ENCODE measurements at places on chromosomes 7 and 10.
A peak's percentile ranks its signal among the peaks of the same experiment; 100 is the strongest.

GRCh38 chr7:1209097-1209496 is 23.6 kb upstream of the UNCX start:
- no peak for DNase-seq

- DNase-seq: no peak
Observed at GRCh38 chr7:97499204-97499603, 232.7 kb upstream of the TAC1 start.

DNA sequence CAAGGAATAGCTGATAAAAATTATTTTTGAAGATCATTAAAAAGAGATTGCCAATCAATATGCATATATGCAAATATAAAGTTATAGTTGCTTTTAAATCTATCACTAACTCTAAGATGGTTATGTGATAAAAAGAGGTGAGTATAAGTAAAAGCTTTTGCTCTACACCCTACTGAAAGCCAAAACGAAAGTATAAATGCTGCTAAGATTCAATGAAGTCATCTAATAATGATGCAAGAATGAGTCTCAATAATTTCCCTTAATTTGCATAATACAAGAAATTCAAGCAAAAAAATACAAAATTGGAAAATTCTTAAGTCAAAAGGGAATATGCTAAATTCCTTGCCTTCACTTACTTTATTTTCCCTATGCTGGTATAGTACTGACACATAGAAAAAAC is 75.2 kb downstream of the WAPL start:
- DNase-seq: no peak

GRCh38 chr7:96416116-96416515 is 94.2 kb upstream of the SLC25A13 start:
- no peak for DNase-seq

GRCh38 chr10:29254123-29255046 is 34.5 kb upstream of the LYZL1 start:
- DNase-seq: no peak

GRCh38 chr10:74706966-74707365 is 119.4 kb upstream of the KAT6B start:
- no peak for DNase-seq

DNA sequence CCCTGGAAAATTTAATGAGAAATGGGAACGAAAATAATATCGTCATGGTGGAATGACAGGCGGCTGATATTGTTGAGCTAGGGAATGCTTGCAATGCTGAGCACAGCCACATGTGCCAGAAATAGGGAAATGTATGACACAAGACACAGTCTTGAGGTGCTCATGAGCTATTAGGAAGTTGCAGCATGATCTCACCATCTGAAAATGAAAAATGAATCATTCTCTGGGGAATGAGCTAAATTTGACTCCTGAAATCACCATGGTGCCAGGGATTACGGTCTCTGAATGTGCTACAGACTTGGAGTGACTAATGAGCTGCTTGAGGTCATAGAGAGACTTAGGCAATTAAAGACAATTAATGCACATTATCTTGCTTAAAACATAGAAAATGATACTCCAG is 845.0 kb downstream of the CNTNAP2 start:
- DNase-seq: peak; percentile 84

DNA sequence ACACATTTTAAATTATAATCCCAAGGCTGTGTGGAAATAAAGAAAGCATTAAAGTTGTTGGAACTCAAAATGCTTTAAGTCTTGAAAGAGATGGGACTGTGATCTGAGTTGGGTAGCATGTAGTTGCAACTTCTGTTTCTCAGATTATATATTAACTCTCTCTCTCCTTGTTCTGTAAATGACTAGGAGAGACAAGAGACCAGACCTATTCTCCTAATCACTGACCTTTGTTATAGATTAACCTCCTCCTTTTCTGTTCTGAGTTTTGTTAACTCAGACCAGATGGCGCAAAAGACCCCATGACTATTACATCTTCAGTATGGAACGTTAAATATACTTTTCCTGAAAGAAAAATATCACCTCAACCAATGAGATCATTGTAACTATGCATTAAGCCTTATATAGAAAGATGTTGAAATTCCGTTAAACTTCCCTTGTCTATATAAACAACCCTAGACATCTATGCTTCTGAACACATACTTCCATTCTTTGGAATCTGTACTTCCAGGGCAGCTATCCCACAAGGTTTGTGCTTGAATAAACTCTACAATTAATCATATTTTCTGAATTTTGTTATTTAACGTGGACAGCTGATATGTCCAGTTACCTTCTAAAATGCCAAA is 143.5 kb upstream of the TRIM24 start:
- DNase-seq: no peak

DNA sequence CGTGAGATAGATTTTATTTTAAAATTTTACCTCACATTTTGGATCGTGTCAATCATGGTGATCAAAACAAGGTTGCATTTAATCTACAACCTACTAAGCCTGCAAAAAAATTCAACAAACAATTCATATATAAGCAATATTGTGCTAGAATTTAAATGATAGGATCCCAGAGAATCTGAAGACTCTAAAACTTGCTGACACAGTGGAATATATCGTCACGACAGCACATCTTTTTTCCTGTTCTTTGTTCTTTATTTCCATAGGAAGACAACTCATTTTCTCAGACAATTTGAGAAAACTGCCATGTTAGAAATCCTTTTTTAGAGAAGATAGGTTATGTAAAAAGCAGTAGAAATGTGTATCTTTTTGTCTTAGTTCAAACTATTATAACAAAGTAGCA is 820.2 kb upstream of the CELF2 start:
- no peak for DNase-seq

DNA sequence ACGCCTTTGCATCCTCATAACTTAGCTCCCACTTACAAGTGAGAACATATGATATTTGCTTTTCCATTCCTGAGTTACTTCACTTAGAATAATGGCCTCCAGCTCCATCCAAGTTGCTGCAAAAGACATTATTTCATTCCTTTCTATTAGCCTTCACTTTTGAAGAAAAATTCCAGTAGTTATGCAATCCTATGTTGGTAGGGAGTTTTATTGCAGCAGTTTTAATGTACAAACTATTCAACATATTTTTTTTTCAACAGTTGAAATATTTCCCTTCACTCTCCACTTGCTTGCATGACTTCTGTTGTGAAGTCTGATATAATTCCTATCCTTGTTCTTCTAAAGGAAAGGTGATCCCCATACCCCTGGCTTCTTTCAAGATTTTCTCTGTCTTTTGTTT is 27.3 kb upstream of the ARHGAP22 start:
- no peak for DNase-seq

- no peak for DNase-seq
Observed at GRCh38 chr10:15121707-15122106, 24.6 kb downstream of the RPP38 start.

- no peak for DNase-seq
Observed at GRCh38 chr10:73126343-73126742, 16.1 kb downstream of the NUDT13 start.

- no peak for DNase-seq
Observed at GRCh38 chr10:119427263-119427864, 115.2 kb downstream of the RGS10 start.

GRCh38 chr7:28128608-28129007 is 52.0 kb downstream of the JAZF1 start:
- DNase-seq: no peak

DNA sequence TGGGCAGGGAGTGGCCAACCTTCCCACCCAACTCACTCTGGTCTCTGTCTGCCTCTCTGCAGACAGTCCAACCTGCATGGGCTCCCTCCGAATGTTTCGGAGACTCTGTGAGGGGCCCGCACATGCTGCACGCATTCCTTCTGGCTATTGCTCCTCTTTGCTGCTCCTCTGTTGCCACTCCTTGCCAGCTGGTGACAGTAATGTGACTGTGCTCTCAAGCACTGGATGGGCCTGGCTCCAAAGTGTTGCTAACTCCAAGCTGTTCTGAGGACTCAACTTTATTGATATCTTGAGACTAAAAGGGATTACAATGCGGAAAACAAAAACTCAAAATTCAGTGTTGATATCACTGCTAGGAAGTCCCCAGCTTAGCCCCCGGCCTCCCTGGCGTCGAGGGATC is 105.4 kb upstream of the KIF5B start:
- no peak for DNase-seq

DNA sequence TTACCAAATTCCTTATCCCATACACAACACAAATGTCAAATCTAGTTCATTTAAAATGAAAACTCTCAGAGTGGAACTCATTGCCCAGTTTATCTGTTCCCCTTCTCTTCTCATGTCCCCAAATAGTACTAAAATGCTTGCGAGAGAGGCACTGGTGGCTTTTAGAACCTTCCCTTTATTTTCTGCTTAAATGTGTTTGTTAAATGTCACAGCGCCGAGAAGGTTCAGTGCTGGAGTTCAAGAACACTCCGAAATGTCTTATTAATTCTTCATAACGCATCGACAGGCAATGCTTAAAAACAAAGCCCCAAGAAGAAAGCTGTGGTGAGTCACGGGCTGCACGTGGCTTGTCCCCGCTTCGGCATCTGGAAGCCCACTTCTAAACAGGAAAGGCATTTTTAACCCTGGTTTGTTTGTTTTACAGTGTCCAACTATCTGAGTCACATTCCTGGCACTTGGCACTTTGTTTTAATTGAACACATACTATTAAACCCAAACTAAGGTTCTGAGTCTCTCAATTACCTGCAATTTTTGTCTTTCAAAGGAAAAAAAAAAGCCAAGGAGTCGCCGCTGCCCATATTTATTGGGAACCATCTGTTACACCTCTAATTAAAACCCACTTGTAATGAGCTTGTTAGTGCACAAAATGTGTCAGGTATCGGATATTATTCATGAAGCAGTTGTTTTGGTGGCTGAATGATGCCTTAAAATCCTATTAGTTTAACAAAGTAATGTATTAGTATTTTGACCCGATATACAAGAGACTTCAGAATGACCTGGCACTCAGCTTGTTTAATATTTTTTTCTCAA is 49.9 kb upstream of the MGMT start:
- DNase-seq: no peak

DNA sequence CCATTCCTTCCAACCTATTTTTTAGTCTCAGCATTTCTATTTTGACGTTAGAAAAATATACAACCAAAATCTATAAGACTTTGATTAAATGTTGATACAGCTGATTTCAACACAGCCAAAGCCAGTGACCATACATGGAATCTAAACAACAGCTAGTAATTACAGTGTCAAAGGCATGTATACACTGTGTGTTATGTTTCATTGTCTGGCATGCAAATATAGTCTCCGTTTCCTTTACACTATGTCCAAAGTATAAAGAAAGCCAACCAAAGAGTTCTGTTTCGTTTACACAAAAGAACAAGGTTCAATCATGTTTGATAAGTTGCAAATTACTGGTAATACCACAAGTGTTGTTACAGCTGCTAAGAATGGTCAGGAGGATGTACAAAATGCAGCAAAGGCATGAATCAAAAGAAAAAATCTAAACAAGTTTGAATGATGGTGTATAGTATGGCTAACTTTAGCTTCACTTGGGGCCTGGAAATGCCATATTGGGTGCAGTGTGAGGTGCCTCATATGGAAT is 268.3 kb upstream of the FERD3L start:
- no peak for DNase-seq

DNA sequence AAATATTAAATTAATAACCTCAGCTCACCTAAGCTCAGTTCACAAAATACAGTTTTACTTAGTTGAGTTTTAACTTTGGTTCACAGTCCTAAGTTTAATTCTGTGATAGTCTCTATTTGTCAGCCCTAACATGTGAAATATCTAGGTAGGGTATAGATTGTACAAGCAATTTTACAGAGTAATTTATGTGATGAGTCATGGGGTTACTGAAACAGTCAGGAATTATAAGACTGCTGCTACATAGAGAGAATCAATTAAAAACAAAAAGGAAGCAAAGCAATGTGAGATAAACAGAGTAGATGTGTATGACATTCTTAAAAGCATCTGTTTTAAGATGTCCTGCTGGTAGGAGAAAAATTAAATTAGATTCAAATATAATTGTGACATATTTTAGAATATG is 1018.2 kb upstream of the KCND2 start:
- no peak for DNase-seq

GRCh38 chr7:128705891-128706333 is 33.2 kb upstream of the CALU start:
- no peak for DNase-seq

DNA sequence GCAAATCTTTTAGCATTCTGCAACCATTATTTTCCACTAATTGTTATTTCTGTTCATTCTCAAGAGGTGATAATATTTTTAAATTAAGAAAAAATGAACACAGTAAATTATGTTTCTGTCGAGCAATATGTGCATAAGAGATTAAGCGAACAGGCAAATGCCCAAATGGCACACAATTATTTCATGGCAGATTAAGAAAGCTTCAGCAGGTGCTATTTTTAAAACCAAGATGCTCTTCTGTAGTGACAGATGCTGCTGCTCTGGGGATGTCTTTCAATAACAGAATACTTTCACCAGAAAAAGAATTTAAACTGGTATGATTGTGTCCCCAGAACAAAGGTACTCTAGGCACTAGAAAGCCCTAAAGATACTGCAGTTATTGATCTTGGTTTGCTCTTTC is 412.7 kb upstream of the SORCS1 start:
- no peak for DNase-seq

- no peak for DNase-seq
Observed at GRCh38 chr10:16656895-16657294, 135.2 kb upstream of the C1QL3 start.

GRCh38 chr10:102268375-102268888 is 23.1 kb downstream of the GBF1 start:
- peak; percentile 4 for DNase-seq

DNA sequence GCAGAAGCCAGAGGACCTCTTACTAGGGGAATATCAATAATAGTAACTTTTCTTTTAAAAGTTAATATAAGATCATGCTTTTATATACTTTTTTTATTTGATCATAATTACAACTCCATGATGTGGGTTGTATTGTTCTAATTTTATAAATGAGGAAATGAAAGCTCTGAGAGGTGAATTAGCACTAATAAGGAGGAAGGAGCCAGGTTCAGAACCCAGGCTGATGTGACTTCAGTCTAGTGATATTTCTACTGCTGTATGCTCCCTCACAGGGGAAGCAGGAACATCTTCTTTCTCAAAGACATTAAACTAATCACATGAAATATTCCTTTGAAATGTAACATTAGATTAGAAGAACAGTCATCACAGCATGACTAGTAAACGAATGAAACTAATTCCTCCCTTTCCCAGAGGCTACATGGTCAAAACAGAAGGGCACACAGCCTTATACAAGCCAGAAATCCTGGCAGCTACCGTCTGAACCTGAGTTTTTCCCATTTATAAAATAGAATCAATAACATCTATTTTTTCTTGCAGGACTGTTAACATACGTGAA is 81.4 kb upstream of the GJD4 start:
- no peak for DNase-seq

GRCh38 chr7:138690495-138690894 is 10.7 kb downstream of the SVOPL start:
- no peak for DNase-seq

GRCh38 chr10:97850446-97850845 is 803 bp downstream of the GOLGA7B start:
- DNase-seq: no peak

All from NCI-H446 treated with DMSO at 0.1 percent for 48 hours (cell line).